Lung microvascular endothelial cell (primary cell): ENCODE measurements at places on chromosomes 13 and 19. TPM values are rescaled to one million over a fixed set of nuclear protein-coding genes. Genes with fewer than 3 reads are reported as not detected.

- no peak for DNase-seq
Observed at GRCh38 chr13:50511877-50512341, 331.6 kb downstream of the DLEU7 start.

DNA sequence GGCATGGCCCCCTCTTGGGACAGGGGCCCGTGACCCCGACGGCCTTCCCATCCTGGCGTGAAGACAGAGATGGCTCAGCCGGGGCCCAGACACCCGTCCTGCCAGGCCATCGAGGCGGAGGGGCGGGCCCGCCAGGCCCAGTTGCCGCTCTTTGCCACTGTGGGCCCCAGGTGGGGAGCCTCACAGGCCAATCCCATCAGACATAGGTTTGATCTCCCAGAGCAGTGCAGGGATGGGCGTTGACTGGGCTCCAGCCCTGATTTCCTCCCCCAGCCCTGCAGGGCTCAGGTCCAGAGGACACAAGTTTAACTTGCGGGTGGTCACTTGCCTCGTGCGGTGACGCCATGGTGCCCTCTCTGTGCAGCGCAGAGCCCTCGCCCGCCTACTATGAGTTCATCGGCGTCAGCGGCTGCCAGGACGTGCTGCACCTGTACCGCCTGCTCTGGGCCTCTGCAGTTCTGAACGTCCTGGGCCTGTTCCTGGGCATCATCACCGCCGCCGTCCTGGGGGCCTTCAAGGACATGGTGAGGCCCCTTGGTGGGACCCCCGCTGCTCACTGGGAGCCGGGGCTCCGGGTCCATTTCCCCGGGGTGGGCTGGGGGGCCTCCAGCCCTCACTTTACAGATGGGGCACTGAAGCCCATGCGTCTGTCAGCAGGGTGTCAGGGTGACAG, 42.4 kb downstream of the TMEM255B start:
- no peak for DNase-seq

Gene ZNF439
- total RNA-seq = 0.22 and 2.8 TPM in 2 replicates

GRCh38 chr19:56124578-56124977, 3.5 kb upstream of the ZNF787 start:
- no peak for DNase-seq

DNA sequence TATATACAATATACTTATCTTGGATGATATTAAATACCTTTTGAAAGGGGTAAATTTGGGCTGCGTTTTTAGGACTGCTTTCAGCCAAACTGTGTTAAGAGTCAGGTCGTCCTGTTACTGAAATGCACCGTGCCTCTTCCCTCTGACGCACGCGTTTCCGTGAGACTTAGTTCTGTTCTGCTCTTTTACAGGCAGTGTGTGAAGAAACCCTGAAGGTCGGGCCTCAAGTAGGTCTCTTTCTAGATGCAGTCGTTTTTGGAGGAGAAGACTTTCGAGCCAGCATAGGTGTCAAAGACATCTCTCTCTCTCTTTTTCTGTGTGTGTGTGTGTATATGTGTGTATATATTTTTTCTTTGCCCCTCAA, 107.0 kb downstream of the ZIC5 start:
- DNase-seq = no peak

Gene LGALS7
- total RNA-seq = not detected in 2 replicates

- DNase-seq = peak; percentile 99
Observed at GRCh38 chr19:6066661-6067646, 43.3 kb downstream of the RFX2 start.

DNA sequence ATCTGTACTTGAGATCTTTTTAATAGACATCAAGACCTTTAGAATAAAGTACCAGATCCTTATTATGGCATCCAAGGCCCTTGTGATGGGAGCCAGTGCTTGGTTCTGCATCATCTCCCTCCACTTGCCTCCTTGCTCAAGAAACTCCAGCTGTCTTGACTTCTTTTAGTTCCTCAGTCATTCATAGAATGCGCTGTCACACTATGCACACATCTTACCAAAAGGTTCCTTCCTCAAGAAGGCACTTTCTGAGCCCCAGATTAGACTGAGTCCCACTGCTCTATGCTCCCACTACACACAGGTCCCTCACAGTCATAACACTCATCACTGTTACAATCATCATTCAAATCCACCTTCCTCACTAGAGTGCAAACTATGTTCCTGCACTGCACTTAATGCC, 57.8 kb upstream of the ITM2B start:
- DNase-seq = no peak

GRCh38 chr13:27708325-27708724, 84.0 kb upstream of the GSX1 start:
- no peak for DNase-seq

Gene PEG3
- under 0.01 and 1.6 TPM in 2 replicates for total RNA-seq

DNA sequence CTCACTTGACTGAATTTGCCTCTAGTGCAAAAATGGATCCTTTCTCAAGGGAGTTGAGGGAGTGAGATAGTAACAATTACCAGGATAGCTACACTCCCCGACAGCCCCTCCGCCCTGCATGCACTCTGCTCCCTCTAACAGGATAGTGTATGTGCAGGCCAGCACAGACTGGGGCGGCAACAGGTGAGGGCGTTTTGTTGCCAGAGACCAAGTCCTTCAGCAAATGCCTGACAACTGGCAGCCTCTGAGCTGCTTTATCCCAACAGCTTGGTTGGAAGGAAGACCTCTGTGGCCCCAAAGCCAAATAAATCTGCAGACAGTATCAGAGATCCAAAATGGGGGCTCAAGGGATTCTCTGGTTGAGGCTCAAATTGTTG, 86.6 kb downstream of the SLC7A1 start:
- no peak for DNase-seq

GRCh38 chr13:110307767-110308655, 927 bp downstream of the COL4A2 start:
- peak; percentile 64 for DNase-seq

DNA sequence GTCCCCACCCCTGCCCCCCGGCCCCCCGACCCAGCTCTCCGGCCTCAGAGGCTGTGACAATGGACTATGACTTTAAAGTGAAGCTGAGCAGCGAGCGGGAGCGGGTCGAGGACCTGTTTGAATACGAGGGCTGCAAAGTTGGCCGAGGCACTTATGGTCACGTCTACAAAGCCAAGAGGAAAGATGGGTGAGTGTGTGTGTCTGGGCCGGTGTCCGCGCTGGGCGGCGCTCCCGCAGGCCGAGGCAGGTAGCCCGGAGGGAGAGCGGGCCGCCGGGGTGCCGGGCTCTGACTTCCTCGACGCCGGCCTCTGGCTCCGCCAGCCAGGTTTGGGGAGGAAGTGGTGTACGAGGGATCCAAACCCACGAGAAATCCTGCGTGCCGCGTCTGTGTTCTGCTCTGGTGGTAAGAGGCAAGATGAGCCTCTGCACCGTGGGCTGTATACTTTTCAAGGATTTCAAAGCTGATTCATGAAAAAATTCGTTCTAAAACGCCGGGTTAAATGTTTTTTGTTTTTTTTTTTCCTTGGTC, 718 bp downstream of the CDK8 start:
- peak; percentile 38 for DNase-seq

Gene LYPD3
- total RNA-seq = 0.22 and 0.79 TPM in 2 replicates
